ENCODE measurements at places on chromosomes 16 and 17.

DNA sequence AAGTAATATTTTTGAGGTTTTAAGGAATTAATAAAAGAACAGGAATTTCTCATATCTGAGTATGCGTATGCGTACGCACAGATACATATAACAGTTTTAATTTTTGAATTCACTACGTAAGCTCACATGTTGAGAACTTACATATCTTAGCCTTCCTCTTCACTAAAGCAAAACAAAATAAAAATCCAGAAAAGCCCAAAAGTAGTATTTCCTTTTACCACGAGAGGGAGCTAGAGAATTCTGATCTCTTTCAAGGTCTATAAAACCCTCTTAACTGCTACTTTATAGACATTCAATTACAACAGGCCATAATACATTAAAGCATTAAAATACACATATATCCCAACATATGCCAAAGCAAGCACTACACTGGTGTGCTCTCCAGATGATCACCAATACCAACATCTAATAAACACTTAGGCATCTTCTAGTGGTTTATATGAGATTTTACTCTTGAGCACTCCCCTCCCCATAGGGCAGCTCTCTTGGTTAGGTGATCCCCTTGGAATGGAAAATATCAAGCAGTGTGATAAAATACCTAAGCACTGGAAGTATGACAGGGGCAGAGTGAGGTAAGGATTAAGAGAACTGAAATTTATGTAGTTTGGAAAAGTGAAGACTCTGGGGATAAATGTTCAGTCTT lies 94.0 kb downstream of the SKAP1 start:
- peak; percentile 37 for DNase-seq

GRCh38 chr17:17342242-17342945 lies 39.2 kb downstream of the NT5M start:
- no peak for DNase-seq

GRCh38 chr16:53043428-53043831 lies 9.3 kb downstream of the CHD9NB start:
- no peak for DNase-seq

DNA sequence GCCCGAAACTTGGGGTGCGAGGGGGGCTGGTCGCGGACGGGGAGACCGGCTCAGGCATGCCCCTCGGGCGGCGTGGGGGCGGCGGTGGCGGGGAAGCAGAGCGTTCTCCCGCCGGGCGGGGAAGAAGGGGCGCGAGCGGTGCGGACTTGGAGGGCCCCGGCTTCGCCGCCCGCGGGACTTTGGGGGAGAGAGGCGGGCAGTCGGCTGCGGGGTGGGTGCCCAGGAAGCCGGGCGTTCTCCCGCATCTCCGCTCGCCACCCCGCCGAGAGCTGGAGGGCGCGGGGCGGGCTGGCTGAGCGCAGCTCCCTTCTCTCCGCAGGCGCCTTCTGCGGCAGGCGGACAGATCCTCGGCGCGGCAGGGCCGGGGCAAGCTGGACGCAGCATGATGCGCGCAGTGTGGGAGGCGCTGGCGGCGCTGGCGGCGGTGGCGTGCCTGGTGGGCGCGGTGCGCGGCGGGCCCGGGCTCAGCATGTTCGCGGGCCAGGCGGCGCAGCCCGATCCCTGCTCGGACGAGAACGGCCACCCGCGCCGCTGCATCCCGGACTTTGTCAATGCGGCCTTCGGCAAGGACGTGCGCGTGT lies 772 bp downstream of the NTN1 start:
- DNase-seq: peak; percentile 39

GRCh38 chr17:28745786-28746411 lies 2.1 kb downstream of the TRAF4 start:
- no peak for DNase-seq

- no peak for DNase-seq
Observed at GRCh38 chr16:10027553-10027952, 154.7 kb downstream of the GRIN2A start.

DNA sequence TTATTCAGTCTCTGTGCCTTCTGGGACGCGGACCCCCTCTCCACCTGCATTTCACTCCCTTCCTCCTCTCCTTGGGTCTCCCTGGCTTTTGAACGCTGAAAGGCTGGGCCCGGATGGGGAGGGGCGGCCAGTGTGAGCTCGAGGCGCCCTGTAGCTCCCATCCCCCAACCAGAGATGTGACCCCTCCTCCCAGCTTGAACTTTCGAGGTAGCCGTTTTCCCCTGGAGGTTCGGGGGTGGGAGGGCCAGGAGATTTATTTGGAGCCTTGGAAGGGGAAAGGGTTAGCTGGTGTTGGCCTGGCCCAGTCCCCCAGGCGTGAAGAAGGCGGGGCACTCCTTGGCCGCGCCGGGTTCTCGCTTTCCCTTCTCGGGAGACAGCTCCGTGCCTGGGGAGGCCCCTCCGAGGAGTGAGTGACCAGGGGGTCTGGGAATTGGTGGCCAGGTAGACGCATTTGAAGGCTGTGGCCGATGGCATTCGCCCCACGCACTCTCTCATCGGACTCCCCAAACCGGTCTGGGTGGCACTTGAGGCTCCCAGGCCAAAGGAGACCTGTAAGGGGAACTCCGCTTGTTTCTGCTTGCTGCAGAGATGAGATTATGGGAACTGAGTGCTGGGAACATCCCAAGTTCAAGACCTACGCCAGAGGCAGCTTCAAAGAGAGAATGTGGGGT lies 942 bp downstream of the LDAF1 start:
- DNase-seq: peak; percentile 17
